Activated naive CD8-positive, alpha-beta T cell treated with anti-CD3 and anti-CD28 coated beads for 36 hours (primary cell): ENCODE measurements at places on chromosomes 12 and 14. TPM values are rescaled to one million over a fixed set of nuclear protein-coding genes. Genes with fewer than 3 reads are reported as not detected.

SLC17A8 gene
- total RNA-seq: not detected

DNA sequence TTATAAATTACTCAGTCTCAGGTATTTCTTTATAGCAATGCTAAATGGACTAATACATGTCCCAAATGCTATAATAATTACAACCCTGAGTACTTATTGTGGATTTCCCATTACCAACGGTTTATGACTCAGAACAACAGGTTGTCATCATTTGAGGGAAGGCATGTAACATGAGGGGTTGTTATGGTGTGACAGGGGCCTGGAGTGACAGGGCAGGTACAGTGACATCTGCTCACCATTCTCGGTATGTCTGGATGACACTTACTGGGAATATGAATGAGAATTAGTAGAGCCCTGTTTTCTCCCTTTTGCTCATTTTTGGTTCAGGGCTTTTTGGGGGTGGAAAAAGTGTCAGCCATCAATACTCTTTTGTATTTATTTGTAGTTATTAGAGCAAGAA, 36.2 kb upstream of the FERMT2 start:
- no peak for DNase-seq

GRCh38 chr12:117809509-117809908, 159.3 kb downstream of the KSR2 start:
- no peak for DNase-seq

DNA sequence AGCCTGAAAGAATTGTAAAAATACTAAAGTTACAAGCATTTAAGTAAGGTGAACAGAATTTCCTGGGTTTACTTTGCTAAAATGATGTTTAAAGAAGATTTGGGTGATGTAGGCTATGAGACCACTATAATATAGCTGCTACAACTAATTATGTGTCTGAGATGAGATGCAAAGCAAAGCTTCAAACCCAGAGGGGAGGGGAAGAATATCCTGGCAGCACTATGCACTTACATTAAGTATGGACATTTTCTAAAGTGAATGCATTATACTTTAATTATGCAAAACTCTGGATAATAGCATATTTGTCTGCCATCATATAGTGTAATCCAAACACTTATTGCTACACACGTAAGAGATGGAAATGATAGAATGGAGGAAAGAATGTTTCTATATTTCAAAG, 1003.7 kb downstream of the GALC start:
- no peak for DNase-seq

DNA sequence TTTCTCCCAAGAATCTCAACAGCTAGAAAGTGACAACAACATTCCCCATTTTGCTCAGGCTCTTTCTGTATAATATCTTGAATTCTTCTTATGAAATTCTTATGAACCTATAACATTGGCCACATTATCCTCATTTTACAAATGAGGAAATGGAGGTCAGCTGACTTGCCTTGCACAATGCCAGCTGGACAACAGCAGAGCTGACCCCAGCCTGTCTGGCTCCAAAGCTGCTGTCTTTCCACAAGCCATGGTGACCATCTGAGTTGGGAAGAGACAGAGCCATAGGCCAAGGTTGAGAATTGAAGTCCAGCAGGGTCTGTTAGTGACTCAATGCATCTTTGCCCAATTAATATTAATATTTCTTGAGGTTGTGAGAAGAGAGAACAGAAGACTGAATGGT, 87.3 kb downstream of the KSR2 start:
- DNase-seq: no peak

GRCh38 chr12:50387972-50388478, 8.4 kb downstream of the FAM186A start:
- DNase-seq: no peak

C12orf50 gene
- total RNA-seq: not detected

DNA sequence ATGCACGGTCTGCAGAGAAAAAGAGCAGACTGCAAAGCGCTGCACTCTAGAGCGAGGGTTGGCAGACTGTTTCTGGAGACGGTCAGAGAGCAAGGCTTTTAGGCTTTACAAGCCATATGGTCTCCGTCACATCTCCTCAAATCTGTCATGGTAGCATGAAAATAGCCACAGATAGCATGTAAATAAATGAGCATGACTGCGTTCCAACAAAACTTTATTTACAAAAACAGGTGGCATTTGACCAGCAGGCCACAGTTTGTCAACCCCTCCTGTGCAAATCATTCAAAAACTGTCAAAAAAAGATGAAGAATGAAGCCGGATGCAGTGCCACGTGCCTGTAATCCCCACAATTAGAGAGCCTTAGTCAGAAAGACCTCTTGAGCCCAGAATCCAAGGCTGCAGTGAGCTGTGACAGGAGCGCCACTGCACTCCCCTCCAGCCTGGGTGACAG, 18.9 kb downstream of the SYNE3 start:
- no peak for DNase-seq

GRCh38 chr14:35557221-35557747, 23.3 kb downstream of the INSM2 start:
- no peak for DNase-seq

DNA sequence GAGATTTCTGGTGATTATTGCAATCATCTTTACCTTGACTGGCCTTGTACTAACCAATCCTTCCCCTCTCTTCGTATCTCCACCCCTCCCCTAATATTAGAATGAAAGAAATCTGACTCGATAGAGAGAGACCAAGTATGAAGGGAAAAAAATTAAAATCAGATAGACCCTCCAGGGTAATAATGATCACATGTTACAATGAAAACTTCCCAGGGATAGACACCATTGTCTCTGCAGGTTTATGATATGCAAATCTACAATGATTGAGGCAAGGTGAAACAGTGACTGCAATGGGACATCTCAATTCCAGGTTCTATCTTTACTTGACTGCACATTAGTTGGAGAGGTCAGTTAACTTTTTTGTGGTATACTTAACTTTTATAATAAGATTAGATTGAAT, 1.5 kb upstream of the NFKBIA start:
- DNase-seq: no peak

GRCh38 chr12:68098939-68099338, 60.6 kb downstream of the IFNG start:
- no peak for DNase-seq

- DNase-seq: no peak
Measured at GRCh38 chr14:94110552-94111181, at the start of gene IFI27. Gene IFI27, plus strand, starts transcription at chr14:94110736.

DNA sequence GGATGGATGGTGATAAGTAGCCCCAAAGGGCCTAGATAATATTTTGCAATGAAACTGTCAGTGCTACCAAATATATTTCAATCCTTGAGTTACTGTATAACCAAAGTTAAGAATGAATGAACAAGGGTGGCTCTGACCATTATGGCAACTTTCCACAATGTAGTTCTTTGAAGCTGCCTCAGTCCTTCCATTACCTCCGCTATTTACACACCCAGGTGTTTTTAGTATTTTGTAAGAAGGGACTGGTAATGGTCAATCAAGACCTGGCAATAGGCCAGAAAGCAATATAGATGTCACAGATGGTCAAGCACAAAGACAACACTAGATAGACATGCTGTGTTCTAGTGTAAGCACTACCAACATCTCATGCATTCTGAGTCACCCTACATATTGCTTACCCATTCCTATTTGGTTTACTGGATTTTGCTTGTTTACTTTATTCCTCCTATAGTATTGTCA, 16.3 kb downstream of the DUSP16 start:
- DNase-seq: no peak

CLEC4D gene
- not detected for total RNA-seq

FBLN5 gene
- total RNA-seq: 1.3 TPM

DNA sequence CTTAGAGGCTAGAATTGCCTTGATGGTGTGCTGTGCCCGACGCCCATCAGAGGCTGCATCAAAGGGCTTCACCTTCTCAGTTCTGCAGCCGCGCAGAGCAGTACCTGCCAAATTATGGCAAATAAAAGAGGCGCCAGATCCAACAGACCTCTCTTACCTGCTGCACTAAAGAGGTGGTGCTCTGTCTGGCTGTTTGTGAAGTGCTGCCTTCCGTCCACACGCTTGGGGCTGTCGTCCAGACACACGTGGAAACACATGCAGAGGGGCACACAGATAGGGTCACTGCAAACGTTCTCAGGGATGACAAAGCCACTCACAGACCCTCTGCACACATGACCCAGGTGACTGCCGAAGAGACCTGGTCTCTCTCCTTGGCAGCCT, 617.5 kb downstream of the VRK1 start:
- no peak for DNase-seq

DNA sequence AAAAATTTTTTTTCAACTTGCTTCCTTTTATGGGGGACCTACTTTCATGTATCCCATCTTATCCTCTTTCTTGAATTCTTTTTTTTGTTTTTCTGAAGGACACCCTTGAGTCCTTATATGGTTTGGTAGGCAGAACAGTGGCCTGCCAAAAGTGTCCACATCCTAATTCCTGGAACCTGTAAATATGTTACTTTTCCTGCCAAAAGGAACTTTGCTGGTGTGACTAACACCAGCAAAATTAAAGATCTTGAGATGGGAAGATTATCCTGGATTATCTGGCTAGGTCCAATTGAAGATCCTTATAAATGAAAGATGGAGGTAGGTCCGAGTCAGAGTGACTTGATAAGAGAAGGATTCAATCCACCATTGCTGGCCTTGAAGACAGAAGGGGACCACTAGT, 5.3 kb downstream of the NUBPL start:
- no peak for DNase-seq

DNA sequence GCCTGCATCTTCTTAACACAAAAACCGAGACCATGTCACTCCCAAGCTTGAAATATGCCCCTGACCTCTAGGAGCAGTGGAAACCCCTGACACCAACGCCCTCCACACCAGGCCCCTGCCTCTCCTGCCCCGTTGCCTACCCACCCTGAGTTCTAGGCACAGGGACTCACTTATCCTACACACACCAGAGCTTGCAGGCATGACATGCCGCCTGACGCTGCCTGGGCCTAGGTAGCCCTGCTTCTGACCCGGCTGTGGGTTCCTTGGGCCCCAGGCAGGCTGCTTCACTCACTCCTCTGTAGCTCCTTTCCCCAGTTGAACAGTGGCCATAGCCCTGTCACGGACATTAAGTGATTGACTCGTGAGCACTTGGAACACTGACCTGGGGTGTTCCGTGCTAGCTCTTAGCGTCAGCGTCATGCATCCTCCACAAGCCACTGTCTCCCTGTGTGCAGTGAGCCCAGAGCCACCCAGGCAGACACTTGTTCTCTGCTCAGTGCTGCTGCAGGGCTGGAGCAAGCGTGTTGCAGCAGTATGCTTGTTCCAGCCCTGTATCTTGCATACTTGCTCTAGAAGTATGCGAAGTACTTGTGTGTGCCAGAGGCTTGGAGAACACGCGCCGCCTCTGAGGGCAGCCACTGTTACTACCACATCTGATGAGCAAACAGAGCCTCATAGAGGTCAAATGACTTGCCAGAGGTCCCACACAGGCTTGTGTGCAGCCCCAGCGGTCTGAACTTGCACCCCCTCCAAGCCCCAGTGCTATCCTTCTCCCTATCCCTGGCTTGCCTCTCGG, 15.6 kb downstream of the OTUB2 start:
- DNase-seq: no peak
